Left lung (tissue), 14 donors: ENCODE measurements at places on chromosomes 16 and 17. TPM values are rescaled to one million over a fixed set of nuclear protein-coding genes. Genes with fewer than 3 reads are reported as not detected.
A peak's percentile ranks its signal among the peaks of the same experiment; 100 is the strongest.

KCTD11 gene
- total RNA-seq, result 10.3 TPM

MGAT5B gene
- total RNA-seq, result 1.2 TPM

DNAI2 gene
- 2.9 TPM for total RNA-seq

WNT9B gene
- total RNA-seq, result 1.2 TPM

- H3K27me3 ChIP-seq, result no peaks in the 10 kb centered on the region
- no peaks in the 10 kb centered on the region for H3K4me1 ChIP-seq
- H3K36me3 ChIP-seq, result peaks cover 4% of the 10 kb centered on the region
- no peak overlapping the region for H3K4me3 ChIP-seq
Measured at GRCh38 chr16:16191493-16192167, 31.7 kb downstream of the ABCC6 start.

- no peaks in the 10 kb centered on the region for H3K4me1 ChIP-seq
- no peaks in the 10 kb centered on the region for H3K27me3 ChIP-seq
- no peak for DNase-seq
- H3K36me3 ChIP-seq, result no peaks in the 10 kb centered on the region
Measured at GRCh38 chr16:12771341-12771798, 32.3 kb downstream of the CPPED1 start.

DNA sequence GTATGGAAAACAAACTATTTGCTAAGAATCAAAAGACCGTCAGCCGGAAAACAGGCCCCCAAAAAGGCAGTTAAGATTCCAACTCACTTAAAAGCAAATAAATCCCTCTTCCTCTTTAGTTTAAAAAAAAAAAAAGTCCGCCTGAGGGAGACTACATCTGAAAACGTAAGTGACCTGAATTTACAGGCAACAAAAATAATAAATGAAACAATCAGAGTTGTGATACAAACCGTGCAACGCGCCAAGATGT is 1.1 kb downstream of the KANSL1 start:
- H3K4me3 ChIP-seq, result peak overlapping the region; percentile 87
- H3K27me3 ChIP-seq, result no peaks in the 10 kb centered on the region
- H3K36me3 ChIP-seq, result no peaks in the 10 kb centered on the region
- peak overlapping the region; percentile 100 for H3K27ac ChIP-seq
- no peak for DNase-seq
- peaks cover 60% of the 10 kb centered on the region for H3K4me1 ChIP-seq

GRCh38 chr17:29043539-29044145 is 701 bp downstream of the PIPOX start:
- H3K36me3 ChIP-seq, result no peaks in the 10 kb centered on the region
- H3K27ac ChIP-seq, result peak overlapping the region; percentile 71
- H3K4me3 ChIP-seq, result no peak overlapping the region
- H3K4me1 ChIP-seq, result peaks cover 6% of the 10 kb centered on the region

DNA sequence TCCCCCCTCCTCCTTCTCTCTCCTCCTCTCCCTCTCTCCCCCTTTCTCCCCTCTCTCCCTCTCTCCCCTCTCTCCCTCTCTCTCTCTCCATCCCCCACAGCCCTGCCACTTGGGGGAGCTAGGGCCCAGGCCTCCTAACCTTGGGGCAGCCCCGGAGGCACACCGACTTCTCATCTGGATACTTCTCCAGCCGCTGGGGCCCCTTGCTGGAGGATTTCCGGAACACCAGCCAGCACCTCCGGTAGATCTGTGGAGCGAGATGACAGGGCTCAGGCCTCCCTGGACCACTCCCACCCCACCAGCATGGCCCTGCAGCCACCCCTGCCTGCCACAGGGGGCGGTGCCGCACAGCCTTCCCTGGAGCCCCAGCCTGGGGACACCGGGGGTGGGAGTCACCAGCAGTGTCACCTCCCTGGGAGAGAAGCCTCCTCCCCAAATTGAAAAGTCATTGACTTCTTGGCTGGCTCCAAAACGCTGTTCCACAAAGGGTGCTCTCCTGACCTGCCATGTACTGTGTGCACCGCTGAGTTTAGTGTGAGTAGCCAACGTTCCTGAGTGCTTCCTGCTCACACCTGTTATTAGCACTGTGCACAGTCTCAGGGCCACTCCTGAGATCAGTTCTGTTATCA is 10.5 kb downstream of the DOK4 start:
- H3K4me1 ChIP-seq, result peaks cover 49% of the 10 kb centered on the region
- H3K36me3 ChIP-seq, result no peaks in the 10 kb centered on the region
- peak; percentile 50 for DNase-seq
- H3K27me3 ChIP-seq, result peaks cover 8% of the 10 kb centered on the region
- H3K4me3 ChIP-seq, result no peak overlapping the region
